ENCODE measurements at places on chromosomes 1 and 21. TPM values are rescaled to one million over a fixed set of nuclear protein-coding genes. Genes with fewer than 3 reads are reported as not detected.

DNA sequence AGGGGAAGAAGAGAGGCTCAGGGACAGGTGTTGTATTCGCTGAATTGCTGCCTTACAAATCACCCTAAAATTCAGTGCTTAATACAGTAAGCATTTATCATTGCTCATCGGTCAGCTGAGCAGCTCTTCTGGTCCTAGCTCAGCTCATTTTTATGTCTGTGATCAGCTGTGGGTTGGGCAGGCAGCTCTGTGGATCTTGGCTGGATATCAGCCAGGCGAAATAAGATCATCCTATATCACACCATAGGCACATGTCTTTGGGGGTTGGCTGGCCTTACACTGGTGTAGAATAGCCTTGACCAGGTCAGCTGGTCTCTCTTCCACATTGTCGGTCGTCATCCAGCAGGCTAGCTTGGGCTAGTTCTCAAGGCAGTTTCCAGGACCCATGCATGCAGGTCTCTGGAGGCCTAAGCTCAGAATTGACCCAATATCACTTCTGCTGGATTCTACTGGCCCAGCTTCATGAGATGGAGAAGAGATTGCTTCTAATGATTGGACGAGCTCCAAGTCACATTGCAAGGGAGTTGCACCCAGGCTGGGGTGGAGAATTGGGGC lies 448.6 kb downstream of the KIF26B start:
- peaks cover 15% of the 10 kb centered on the region for H3K4me1 ChIP-seq
- H3K27ac ChIP-seq: no peak overlapping the region
- H3K36me3 ChIP-seq: no peaks in the 10 kb centered on the region
- H3K27me3 ChIP-seq: no peaks in the 10 kb centered on the region
- no peak overlapping the region for H3K4me3 ChIP-seq

- no peak overlapping the region for H3K4me3 ChIP-seq
- H3K4me1 ChIP-seq: no peaks in the 10 kb centered on the region
These were observed 10.4 kb upstream of the TMEM9 start for GRCh38 chr1:201164645-201165044.

DNA sequence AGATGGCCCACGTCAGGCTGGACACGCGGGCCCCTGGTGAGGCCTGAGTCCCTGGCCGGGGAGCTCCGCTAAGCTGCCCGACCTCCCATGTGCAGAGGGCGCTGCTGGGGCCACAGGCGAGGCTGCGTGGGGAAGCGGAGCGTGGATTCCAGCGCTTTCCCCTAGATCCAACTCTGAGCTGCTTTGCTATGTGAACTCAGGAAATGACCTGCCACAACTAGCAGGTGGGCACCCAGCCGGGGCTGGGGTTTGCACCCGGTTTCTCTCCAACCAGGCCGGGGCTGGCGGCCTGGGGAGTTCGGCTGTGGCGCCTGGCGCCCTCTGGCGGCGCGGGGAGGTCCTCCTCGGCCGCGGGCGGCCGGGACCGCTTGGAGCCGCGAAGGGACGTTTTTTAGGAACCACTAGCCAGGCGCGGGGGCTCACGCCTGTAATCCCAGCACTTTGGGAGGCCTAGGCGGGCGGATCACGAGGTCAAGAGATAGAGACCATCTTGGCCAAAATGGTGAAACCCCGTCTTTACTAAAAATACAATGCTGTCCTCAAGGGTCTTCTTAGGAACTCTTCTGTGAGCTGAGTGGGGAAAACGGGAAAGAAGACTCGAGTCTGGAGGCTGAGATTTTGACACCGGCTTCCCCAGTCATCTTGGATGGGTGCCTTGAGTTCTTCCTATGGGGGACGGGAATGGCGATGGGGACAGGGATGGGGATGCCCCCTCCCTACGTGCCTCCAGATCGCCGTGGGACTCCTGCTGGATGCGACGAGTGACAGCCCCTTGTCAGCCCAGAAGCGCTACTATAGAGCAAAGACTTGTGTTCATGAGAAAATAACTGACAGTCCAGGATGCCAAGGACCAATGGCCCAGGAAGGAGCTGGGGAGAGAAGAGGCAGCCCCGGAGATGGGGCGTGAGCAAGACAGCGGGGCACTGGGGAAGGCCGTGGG lies 12.6 kb downstream of the PYCR2 start:
- DNase-seq: peak; percentile 71
- H3K36me3 ChIP-seq: peaks cover 10% of the 10 kb centered on the region
- H3K4me1 ChIP-seq: peaks cover 7% of the 10 kb centered on the region
- no peaks in the 10 kb centered on the region for H3K27me3 ChIP-seq
- H3K27ac ChIP-seq: no peak overlapping the region

DNA sequence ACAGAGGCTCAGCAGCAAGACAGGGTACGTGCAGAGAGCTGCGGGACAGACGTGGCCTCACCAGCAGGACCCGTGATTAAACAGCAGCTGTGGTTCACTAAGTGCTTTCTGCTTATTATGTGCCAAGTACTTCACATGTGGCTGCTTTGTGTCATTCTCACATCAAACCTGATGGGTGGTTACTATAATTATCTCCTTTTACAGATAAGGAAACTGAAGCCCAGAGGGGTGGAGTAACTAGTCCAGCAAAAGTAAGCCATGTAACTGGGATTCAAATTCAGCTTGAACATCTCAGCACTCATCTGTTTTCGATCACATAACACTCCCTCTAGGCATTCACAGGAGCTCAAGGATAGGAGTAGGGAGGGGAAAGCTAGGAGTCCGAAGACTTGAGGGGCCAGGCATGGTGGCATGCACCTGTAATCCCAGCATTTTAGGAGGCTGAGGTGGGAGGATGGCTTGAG lies 50.8 kb upstream of the CLIC4 start:
- H3K4me1 ChIP-seq: peaks cover 41% of the 10 kb centered on the region
- no peak for DNase-seq
- no peak overlapping the region for H3K4me3 ChIP-seq
- peak overlapping the region; percentile 72 for H3K27ac ChIP-seq

DNA sequence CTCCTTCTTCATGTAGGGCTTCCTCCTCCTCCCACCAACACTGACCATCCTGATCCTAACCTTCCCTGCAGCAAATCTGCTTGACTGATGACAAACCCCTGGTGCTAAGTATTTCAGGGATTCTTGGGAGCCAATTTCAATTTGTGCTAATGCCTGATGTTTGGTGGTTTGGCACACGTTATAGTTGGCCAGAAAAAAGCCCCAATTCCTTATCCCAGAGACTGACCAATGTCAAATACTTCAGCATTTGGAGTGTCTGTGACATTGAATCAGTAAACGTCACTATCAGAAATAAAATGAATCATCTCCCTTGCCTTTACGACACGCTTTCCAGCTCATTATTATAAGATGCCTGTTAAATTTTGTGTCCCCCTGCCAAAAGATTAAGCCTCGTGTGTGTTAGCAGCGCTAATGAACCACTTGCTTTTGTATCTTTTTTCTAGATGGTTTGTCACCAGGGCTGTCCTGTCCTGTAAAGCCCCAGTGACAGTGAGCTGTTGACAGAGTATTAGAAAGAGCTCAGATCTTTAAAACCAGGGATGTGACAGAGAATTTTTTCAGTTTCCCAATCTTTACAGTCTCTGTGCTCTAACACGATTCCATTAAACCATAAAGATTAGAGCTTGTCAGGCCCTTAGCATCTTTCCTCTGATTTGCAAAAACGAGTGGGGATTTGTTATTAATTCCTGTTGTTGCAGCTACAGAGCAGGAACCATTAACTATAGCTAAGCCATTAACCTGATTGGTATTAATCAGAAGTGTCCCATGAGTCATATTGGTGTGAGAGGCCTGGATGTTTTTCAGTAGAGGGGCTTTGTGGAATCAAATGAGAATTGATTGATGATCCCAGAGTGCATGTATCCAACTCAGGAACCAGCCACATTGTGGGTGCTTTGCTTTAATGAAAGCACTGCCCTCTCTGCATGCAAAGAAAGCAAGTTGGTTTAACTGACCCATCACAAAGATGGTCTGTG lies 665.1 kb upstream of the PLXNA2 start:
- no peaks in the 10 kb centered on the region for H3K36me3 ChIP-seq
- H3K4me1 ChIP-seq: no peaks in the 10 kb centered on the region
- H3K27ac ChIP-seq: no peak overlapping the region
- no peaks in the 10 kb centered on the region for H3K27me3 ChIP-seq

- H3K27me3 ChIP-seq: no peaks in the 10 kb centered on the region
- H3K4me1 ChIP-seq: peaks cover 20% of the 10 kb centered on the region
These were observed 70.4 kb downstream of the SPSB1 start for GRCh38 chr1:9363061-9363471.

The OR2L13 gene
- not detected for total RNA-seq

DNA sequence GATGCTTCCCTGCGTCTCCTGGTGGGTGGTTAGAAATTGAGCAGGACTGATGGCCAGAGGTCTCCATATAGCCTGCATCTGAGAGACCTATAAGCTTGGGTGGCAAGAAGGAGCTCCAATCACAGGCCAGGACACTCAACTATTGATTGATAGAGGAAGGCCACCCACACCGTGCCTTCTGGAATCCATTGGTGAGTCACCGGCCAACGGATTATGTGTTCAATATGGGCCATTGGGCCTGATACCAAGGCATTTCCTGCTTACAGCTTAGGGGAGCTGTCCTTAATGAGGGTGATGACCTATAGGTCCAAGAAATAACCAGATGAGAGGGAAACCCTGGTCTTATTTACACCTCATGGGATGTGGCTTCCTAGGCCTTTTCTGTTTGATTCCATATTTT lies 115.1 kb downstream of the PLPP3 start:
- no peaks in the 10 kb centered on the region for H3K27me3 ChIP-seq
- no peaks in the 10 kb centered on the region for H3K36me3 ChIP-seq
- H3K4me3 ChIP-seq: no peak overlapping the region
- DNase-seq: no peak
- no peak overlapping the region for H3K27ac ChIP-seq
- no peaks in the 10 kb centered on the region for H3K4me1 ChIP-seq

- no peak for DNase-seq
- H3K27ac ChIP-seq: no peak overlapping the region
- H3K36me3 ChIP-seq: no peaks in the 10 kb centered on the region
These were observed 215.8 kb downstream of the BARHL2 start for GRCh38 chr1:90501281-90501680.

DNA sequence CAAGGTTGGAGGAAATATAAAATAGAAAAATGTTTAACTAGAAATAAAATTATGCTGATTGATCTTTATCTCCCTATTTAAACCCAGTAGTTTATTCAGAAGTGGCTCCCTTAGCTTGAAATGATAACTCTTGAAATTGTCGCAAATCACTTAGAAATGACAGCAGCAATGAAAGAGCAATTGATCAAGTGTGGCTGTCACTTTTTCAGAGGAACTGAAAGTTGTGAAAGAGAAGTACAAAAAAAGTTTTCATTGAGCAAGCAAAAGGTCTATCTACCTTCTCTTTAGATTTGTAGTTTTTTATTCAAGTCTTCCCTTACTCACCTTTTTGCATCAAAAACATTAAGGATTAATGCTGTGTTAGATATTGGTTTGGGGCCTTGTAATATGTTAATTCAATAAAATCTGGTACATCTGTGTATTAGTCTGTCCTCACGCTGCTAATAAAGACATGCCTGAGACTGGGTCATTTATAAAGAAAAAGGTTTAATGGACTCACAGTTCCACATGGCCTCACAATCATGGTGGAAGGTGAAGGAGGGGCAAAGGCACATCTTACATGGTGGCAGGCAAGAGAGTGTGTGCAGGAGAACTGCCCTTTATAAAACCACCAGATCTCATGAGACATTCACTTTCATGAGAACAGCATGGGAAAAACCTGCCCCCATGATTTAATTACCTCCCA lies 48.3 kb downstream of the LRRC8C start:
- no peak overlapping the region for H3K4me3 ChIP-seq
- DNase-seq: no peak
- H3K36me3 ChIP-seq: no peaks in the 10 kb centered on the region
- H3K4me1 ChIP-seq: no peaks in the 10 kb centered on the region
- no peaks in the 10 kb centered on the region for H3K27me3 ChIP-seq

- H3K27me3 ChIP-seq: no peaks in the 10 kb centered on the region
- no peak overlapping the region for H3K27ac ChIP-seq
- DNase-seq: no peak
- no peaks in the 10 kb centered on the region for H3K4me1 ChIP-seq
- no peaks in the 10 kb centered on the region for H3K36me3 ChIP-seq
These were observed 333.0 kb upstream of the KAZN start for GRCh38 chr1:14265495-14265894.

The SELL gene
- total RNA-seq: 2.8 TPM

GRCh38 chr1:187839873-187840272 lies 1011.1 kb downstream of the PLA2G4A start:
- no peak for DNase-seq
- no peak overlapping the region for H3K27ac ChIP-seq
- peaks cover 10% of the 10 kb centered on the region for H3K4me1 ChIP-seq
- no peaks in the 10 kb centered on the region for H3K36me3 ChIP-seq
- no peak overlapping the region for H3K4me3 ChIP-seq
- no peaks in the 10 kb centered on the region for H3K27me3 ChIP-seq

- H3K4me3 ChIP-seq: no peak overlapping the region
- H3K4me1 ChIP-seq: no peaks in the 10 kb centered on the region
- H3K27me3 ChIP-seq: no peaks in the 10 kb centered on the region
- DNase-seq: no peak
- H3K36me3 ChIP-seq: no peaks in the 10 kb centered on the region
- no peak overlapping the region for H3K27ac ChIP-seq
These were observed 84.9 kb upstream of the KCNK2 start for GRCh38 chr1:214997685-214998084.

GRCh38 chr1:243268751-243269460 lies 13.1 kb downstream of the SDCCAG8 start:
- H3K4me1 ChIP-seq: peaks cover 14% of the 10 kb centered on the region
- DNase-seq: no peak
- peak overlapping the region; percentile 0 for H3K4me3 ChIP-seq
- no peaks in the 10 kb centered on the region for H3K27me3 ChIP-seq
- peaks cover 29% of the 10 kb centered on the region for H3K36me3 ChIP-seq
- H3K27ac ChIP-seq: peak overlapping the region; percentile 51

- peaks cover 61% of the 10 kb centered on the region for H3K36me3 ChIP-seq
- no peak overlapping the region for H3K27ac ChIP-seq
- H3K4me1 ChIP-seq: peaks cover 20% of the 10 kb centered on the region
- no peak for DNase-seq
These were observed 26.1 kb downstream of the SPRTN start for GRCh38 chr1:231364192-231364591.

DNA sequence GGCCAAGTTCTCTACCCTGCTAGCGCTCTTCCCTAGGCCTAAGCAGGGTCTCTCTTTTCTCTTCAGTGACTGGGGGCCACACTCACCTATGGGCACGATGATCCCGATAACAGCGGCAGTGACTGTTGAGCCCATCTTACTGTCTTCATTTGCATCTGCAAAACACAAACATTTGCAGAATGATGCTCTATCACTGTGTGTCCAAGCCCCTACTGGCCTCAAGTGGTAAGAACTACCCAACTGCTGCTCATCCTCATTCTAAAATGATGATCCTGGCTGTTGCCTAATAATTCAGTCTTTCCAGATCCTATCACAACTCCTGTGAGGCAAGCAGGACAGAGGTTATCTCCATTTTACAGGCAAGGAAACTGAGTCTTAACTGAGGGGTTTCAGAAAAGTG lies 16.7 kb upstream of the MAGOH start:
- no peak overlapping the region for H3K4me3 ChIP-seq
- no peaks in the 10 kb centered on the region for H3K27me3 ChIP-seq
- no peaks in the 10 kb centered on the region for H3K36me3 ChIP-seq
- DNase-seq: no peak
- no peaks in the 10 kb centered on the region for H3K4me1 ChIP-seq

The KIF14 gene
- total RNA-seq: 0.04 TPM

The MPZL1 gene
- 24.1 TPM for total RNA-seq

The PTPN7 gene
- 1.1 TPM for total RNA-seq

- peaks cover 64% of the 10 kb centered on the region for H3K4me1 ChIP-seq
- H3K27ac ChIP-seq: no peak overlapping the region
- H3K4me3 ChIP-seq: no peak overlapping the region
- DNase-seq: no peak
- H3K36me3 ChIP-seq: peaks cover 8% of the 10 kb centered on the region
- H3K27me3 ChIP-seq: no peaks in the 10 kb centered on the region
These were observed 5.3 kb downstream of the VANGL1 start for GRCh38 chr1:115647047-115647446.

The TNN gene
- 0.05 TPM for total RNA-seq

The TMEM269 gene
- not detected for total RNA-seq

Measured in heart left ventricle (tissue), 16 donors.